Activated T-helper 2 cell treated with anti-CD3 and anti-CD28 coated beads, Interferon-gamma antibody, Interleukin-2, Interleukin-4, amounts not matched to agents 10 μg/mL and 5 μg/mL and 100 μg/mL, durations not matched to agents 14 hours and 24 hours and 36 hours (primary cell): ENCODE measurements at places on chromosomes 16 and 17. TPM values are rescaled to one million over a fixed set of nuclear protein-coding genes. Genes with fewer than 3 reads are reported as not detected.
A peak's percentile ranks its signal among the peaks of the same experiment; 100 is the strongest.

Gene NEURL4
- 45.7 and 47.7 TPM in 2 replicates for total RNA-seq

Gene KRTAP9-1
- not detected in 2 replicates for total RNA-seq

Gene MYO15B
- 33.9 and 34.8 TPM in 2 replicates for total RNA-seq

Gene FOXJ1
- total RNA-seq, result 0.11 TPM in 2 replicates

Gene NUPR1
- total RNA-seq, result not detected in 2 replicates

Gene TNP2
- total RNA-seq, result not detected in 2 replicates

Gene KCNG4
- not detected in 2 replicates for total RNA-seq

Gene CHP2
- not detected in 2 replicates for total RNA-seq

Gene CHD9NB
- total RNA-seq, result 0.25 and 0.32 TPM in 2 replicates

Gene EVPLL
- not detected in 2 replicates for total RNA-seq

Gene FTO
- total RNA-seq, result 62.1 and 62.7 TPM in 2 replicates

Gene KRT36
- not detected in 2 replicates for total RNA-seq

- DNase-seq, result no peak
- peaks cover 5% of the 10 kb centered on the region for H3K36me3 ChIP-seq
- H3K27me3 ChIP-seq, result no peaks in the 10 kb centered on the region
- no peak overlapping the region for H3K4me3 ChIP-seq
Observed at GRCh38 chr16:35750701-35751104, 2291.3 kb downstream of the TP53TG3F start.

DNA sequence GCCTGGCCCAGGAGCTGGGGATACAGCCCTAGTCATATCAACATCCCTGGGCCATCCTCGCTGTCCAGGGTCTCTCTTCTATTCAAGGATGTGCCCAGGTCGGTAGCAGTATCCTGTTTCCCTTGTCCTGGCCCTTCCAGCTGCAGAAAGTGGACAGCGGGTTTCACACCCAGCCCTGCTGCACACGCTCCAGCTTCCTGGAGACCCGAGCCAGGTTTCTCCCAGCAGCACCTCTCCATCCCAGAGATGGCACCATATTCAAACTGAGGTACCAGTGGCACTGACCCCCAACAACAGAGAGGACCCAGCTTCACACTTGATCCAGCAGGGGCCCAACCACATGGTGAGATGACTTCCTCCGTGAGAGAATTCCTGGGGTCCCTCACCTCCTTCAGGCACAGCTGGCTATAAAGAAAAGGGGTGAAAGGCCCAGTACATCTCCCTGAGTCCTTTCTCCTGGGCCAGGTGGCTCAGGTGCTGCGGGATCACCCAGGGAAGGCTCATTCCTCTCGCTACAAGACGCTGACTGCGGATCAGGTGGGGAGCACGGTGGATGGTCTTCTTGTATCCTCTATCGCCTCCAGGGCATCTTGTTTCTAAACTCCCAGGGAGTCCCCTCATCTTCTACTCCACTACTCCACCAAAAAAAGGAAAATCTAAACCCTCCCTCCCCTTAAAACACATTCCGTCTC, 1.4 kb downstream of the CUEDC1 start:
- peaks cover 41% of the 10 kb centered on the region for H3K27me3 ChIP-seq
- H3K27ac ChIP-seq, result no peak overlapping the region

- H3K4me1 ChIP-seq, result no peaks in the 10 kb centered on the region
- no peak overlapping the region for H3K4me3 ChIP-seq
- H3K27me3 ChIP-seq, result no peaks in the 10 kb centered on the region
- DNase-seq, result no peak
- H3K27ac ChIP-seq, result no peak overlapping the region
Observed at GRCh38 chr17:13074026-13074425, 56.2 kb upstream of the ELAC2 start.

GRCh38 chr16:50369133-50369804, 481 bp upstream of the BRD7 start:
- DNase-seq, result no peak
- H3K27ac ChIP-seq, result peak overlapping the region; percentile 89
- H3K36me3 ChIP-seq, result peaks cover 36% of the 10 kb centered on the region
- no peaks in the 10 kb centered on the region for H3K27me3 ChIP-seq

DNA sequence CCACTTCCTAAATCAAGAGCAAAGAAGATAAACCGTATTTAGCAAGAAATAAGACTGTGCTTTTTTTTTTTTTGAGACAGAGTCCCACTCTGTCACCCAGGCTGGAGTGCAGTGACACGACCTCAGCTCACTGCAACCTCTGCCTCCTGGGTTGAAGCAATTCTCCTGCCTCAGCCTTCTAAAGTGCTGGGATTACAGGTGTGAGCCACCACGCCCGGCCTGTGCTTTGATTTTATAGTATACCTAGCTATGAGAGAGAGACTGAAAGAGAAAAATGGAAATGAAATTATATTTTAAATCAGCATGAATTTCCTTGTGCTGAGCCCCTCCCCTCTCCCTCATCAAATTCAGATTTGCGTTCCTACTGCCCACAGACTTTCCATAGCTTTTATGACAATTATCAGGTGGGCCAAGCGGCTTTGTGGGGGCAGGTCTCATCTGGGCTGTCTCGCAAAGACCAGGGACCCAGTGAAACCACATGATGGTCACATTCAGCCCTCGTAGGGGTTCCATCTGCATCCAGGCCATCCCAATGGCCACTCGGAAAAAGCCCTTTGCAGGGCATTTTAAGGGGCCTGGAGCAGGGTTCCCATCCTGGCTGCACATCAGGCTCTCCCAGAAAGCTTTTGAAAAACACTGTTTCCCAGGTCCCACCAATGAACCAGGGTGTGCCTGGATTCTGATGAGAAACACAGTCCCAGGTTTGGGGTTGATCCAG, 8.5 kb downstream of the CACNG1 start:
- no peak overlapping the region for H3K27ac ChIP-seq
- no peak overlapping the region for H3K4me3 ChIP-seq
- no peaks in the 10 kb centered on the region for H3K36me3 ChIP-seq
- H3K27me3 ChIP-seq, result no peaks in the 10 kb centered on the region

- peaks cover 2% of the 10 kb centered on the region for H3K36me3 ChIP-seq
- no peak overlapping the region for H3K27ac ChIP-seq
- DNase-seq, result no peak
- no peak overlapping the region for H3K4me3 ChIP-seq
- no peaks in the 10 kb centered on the region for H3K4me1 ChIP-seq
Observed at GRCh38 chr16:53998966-53999522, 287.5 kb downstream of the IRX3 start.

DNA sequence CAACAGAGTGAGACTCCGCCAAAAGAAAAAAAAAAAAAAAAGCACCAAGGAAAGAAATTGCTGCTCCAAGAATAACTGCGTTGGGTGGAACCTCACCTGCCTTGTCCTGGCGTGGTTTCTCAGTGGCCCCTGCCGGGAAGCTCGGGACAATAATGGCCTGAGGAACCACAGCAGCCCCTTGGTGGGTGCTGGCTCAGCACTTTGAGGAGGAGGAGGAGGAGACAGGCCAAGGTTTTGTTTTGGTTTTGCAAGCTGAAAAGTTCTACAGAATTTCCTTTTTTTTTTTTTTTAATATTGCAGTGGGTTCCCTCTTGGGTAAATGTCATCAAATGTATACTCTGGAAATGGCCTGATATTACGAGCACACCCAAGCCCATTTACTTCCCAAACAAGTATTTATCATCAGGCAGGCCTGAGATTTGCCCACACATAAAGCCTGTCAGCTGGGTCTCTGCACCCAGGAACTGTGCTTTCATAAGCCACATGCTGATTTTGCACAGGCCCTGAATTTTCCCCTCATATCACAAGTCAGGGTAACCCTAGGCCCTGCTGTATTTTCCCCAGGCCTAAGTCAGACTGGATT, 78.3 kb downstream of the SOCS1 start:
- H3K4me1 ChIP-seq, result peaks cover 79% of the 10 kb centered on the region
- no peak overlapping the region for H3K4me3 ChIP-seq
- no peak for DNase-seq
- H3K27ac ChIP-seq, result peak overlapping the region; percentile 21
- H3K27me3 ChIP-seq, result no peaks in the 10 kb centered on the region

- H3K36me3 ChIP-seq, result peaks cover 16% of the 10 kb centered on the region
- H3K27ac ChIP-seq, result no peak overlapping the region
- no peaks in the 10 kb centered on the region for H3K27me3 ChIP-seq
Observed at GRCh38 chr16:10741844-10742243, 1.8 kb upstream of the NUBP1 start.

- no peak overlapping the region for H3K4me3 ChIP-seq
- H3K27ac ChIP-seq, result no peak overlapping the region
- no peak for DNase-seq
- H3K27me3 ChIP-seq, result no peaks in the 10 kb centered on the region
- no peaks in the 10 kb centered on the region for H3K36me3 ChIP-seq
Observed at GRCh38 chr17:14471052-14471451, 170.2 kb downstream of the HS3ST3B1 start.

DNA sequence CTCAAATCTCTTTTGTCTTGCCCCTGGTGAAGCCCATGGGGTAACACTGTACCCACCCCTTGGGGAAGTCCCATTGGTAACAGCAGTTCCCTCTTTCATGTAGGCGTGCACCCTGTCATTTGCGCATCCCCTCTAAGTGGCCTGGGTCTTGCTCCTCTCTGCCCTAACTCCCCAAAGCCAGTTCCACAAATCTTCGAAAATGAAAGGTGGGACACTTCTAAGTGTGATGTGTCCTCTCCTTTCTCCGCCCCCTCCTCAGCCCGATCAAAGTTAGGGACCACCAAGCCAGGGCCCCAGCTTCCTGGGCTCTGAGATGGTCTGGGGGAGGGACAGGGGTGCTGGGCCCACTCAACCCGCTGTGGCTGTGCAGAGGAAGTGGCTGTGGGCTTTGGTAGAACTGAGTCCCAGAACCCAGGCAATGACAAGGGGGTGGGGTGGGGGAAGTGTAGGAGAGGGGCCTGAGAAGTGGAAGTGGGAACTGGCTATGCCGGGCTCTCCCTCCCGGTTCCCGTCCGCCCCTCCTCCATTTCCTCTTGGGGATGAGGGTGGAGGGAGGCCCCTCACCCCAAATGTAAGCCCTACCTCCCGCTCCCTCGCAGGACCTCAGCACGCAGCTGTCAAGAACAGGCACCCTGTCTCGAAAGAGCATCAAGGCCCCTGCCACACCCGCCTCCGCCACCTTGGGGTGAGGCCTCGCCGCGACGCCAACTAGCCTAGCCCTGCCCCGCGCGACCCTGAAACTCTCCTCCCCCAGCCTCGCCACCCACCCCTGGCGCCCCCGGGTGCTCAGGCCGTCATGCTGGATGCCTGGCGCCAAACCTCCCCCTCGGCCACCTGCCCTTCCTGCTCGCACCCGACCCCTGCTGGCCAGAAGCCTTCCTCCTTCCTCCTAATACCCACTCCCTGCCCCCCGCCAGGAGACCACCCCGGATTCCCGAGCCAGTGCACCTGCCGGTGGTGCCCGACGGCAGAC, 8.7 kb downstream of the ABI3 start:
- peaks cover 5% of the 10 kb centered on the region for H3K27me3 ChIP-seq
- H3K36me3 ChIP-seq, result peaks cover 72% of the 10 kb centered on the region
- peak; percentile 18 for DNase-seq
- peak overlapping the region; percentile 49 for H3K4me3 ChIP-seq
- H3K27ac ChIP-seq, result peak overlapping the region; percentile 68

- no peak for DNase-seq
- no peak overlapping the region for H3K27ac ChIP-seq
Observed at GRCh38 chr16:69709456-69710084, 16.8 kb downstream of the NQO1 start.

GRCh38 chr17:83116783-83117555, 37.6 kb downstream of the METRNL start:
- DNase-seq, result no peak
- H3K4me3 ChIP-seq, result no peak overlapping the region
- peaks cover 20% of the 10 kb centered on the region for H3K27me3 ChIP-seq
- H3K27ac ChIP-seq, result no peak overlapping the region

GRCh38 chr17:50632637-50633036, 2.0 kb upstream of the ABCC3 start:
- H3K4me3 ChIP-seq, result no peak overlapping the region
- DNase-seq, result no peak
- H3K27me3 ChIP-seq, result peaks cover 67% of the 10 kb centered on the region

- no peak for DNase-seq
- no peak overlapping the region for H3K4me3 ChIP-seq
- peaks cover 15% of the 10 kb centered on the region for H3K4me1 ChIP-seq
- no peaks in the 10 kb centered on the region for H3K27me3 ChIP-seq
Observed at GRCh38 chr16:89738538-89739317, 17.4 kb downstream of the ZNF276 start.

- H3K27ac ChIP-seq, result no peak overlapping the region
- no peaks in the 10 kb centered on the region for H3K36me3 ChIP-seq
Observed at GRCh38 chr17:49875685-49876084, 27.8 kb upstream of the TAC4 start.

DNA sequence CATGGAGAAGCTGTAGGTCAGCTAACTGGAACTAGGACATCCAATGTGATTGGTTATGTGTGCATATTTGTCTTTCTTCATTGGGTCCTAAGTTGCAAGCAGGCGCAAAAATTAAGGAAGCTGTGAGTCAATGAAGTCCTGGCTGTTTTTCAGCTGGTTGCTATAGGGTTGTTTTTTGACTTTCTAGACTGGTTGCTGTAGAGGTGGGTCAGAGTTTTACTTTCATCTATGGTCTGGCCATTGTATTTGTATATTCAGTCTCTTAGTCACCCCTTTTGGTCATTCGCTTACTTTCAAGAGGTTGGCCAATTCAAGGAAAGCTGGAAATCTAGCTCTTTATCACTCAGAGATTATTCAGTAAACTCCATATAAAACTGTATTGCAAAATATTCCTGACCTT, 62.0 kb upstream of the AMZ2 start:
- no peak overlapping the region for H3K4me3 ChIP-seq
- peaks cover 47% of the 10 kb centered on the region for H3K4me1 ChIP-seq
- no peak for DNase-seq
- peaks cover 19% of the 10 kb centered on the region for H3K36me3 ChIP-seq
- H3K27ac ChIP-seq, result no peak overlapping the region

DNA sequence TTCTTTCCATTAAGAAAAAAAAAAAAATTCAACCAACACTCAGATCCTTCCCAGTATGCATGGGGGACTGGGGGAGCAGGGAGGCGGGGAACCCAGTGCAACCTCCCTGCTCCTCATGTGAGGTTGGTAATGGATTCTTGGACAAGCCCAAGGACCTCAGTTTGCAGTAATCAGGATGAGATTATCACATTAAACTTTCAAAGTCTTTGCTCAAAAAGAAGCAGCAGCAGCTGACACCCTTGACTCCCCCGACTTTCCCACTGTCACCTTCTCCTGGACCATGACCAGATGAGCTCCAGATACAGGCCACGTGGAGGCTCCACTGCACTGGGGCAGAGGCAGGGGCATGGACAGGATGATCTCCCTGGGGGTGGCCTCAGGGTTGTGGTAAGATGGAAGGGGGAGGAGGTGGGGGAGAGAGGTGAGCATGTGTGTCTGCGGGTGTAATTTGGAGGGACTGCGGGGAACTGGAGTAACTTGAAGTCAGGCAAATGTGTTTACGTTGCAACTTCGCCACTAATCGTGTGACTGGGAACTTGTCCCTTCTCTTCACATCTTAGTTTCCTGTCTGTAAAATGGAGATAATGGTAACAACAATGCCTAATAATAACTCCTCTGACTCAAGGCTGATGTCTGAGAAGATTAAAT, 19.8 kb downstream of the ZNF385C start:
- H3K4me3 ChIP-seq, result no peak overlapping the region
- no peaks in the 10 kb centered on the region for H3K4me1 ChIP-seq
- H3K27me3 ChIP-seq, result peaks cover 15% of the 10 kb centered on the region
- no peak for DNase-seq
- H3K36me3 ChIP-seq, result no peaks in the 10 kb centered on the region

- no peak overlapping the region for H3K27ac ChIP-seq
- H3K4me1 ChIP-seq, result no peaks in the 10 kb centered on the region
- H3K4me3 ChIP-seq, result no peak overlapping the region
- no peak for DNase-seq
- H3K36me3 ChIP-seq, result no peaks in the 10 kb centered on the region
- H3K27me3 ChIP-seq, result no peaks in the 10 kb centered on the region
Observed at GRCh38 chr16:6771956-6772355, 560.7 kb upstream of the RBFOX1 start.

- no peak overlapping the region for H3K4me3 ChIP-seq
- no peaks in the 10 kb centered on the region for H3K4me1 ChIP-seq
- H3K36me3 ChIP-seq, result no peaks in the 10 kb centered on the region
- H3K27ac ChIP-seq, result no peak overlapping the region
- H3K27me3 ChIP-seq, result peaks cover under 1% of the 10 kb centered on the region
Observed at GRCh38 chr16:85291302-85292148, 179.3 kb upstream of the CIBAR2 start.
